Posterior vena cava (tissue), 2 donors: ENCODE measurements at places on chromosomes 3 and 15.

DNA sequence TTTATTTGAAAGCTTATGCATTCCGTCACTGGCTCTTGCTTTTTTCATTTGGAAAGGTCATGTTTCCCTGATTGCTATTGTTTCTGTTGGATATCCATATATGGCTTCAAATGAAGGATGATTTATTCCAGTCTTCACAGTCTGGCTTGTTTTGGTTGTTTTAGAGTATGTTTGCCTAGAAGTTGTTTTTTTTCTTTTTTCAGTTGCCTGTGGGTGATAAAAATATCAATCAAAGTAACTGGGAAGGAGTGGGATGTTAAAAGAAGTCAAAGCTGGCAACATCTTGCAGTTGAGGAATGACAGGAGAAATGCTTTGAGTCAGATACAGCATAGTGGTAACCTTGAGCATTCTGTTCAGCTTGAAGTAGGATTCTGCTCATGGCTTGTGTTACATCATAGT lies 610.5 kb downstream of the PLOD2 start:
- no peak for DNase-seq

- DNase-seq, result peak; percentile 67
Observed at GRCh38 chr15:101027273-101027901, 108.2 kb downstream of the LRRK1 start.

GRCh38 chr15:78536134-78536533 lies 4.1 kb upstream of the PSMA4 start:
- DNase-seq, result no peak

- peak; percentile 58 for DNase-seq
Observed at GRCh38 chr15:79067969-79068368, 22.6 kb downstream of the RASGRF1 start.
